ENCODE measurements at places on chromosomes 7 and 10.

GRCh38 chr10:11886851-11887250 lies 63.7 kb downstream of the PROSER2 start:
- no peak for DNase-seq

- no peak for DNase-seq
Measured at GRCh38 chr10:117578999-117579590, 36.5 kb downstream of the EMX2 start.

DNA sequence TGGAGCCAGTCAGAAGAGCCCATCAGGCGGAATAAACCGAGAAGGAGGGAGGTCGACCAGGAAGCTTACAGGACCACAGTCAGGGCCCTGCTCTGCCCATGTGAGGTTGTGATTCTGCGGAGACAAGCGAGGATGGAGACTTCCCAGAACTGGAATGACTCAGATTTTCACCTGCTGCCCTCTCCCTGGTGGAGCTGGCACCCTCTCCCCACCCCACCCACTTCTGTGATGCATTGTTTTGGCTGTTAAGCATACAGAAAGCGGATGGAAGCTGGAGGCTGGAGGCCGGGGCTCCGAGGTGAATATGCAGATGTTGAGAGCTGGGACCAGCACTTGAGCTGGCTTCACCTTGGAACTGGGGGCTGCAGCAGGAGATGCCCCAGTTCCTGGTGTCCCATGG lies 57.4 kb downstream of the NPTX2 start:
- DNase-seq: no peak

GRCh38 chr10:130429809-130430208 lies 293.6 kb downstream of the GLRX3 start:
- DNase-seq: no peak

DNA sequence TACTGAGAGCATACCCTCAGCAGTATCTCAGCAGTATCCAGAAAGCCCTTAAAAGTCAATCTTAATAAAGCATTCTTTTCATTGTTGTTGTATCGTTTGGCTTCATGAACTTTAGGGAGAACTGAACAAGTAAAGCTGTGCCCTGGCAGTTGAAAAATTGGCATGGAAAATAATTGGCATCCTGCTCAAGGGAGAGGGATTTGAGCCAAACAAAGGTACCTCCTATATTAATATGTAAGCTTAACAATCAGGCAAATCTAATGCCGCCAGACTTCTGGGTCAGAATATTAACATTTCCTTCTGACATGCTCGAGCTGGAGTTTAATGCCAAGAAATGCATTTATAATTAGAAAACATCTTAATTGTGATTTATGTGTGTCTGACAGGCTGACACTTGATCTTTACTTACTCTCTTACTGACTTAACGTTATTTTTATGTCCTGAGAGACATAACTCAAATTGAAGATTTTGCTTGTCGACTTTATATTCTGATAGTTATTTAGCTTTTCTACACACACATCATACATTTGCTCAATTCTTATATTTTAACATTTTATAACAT lies 42.1 kb upstream of the PCDH15 start:
- no peak for DNase-seq

GRCh38 chr7:142357953-142358520 lies 100.2 kb upstream of the PRSS58 start:
- DNase-seq: no peak
